NCI-H69 (cell line): ENCODE measurements at places on chromosomes 3 and 15.
A peak's percentile ranks its signal among the peaks of the same experiment; 100 is the strongest.

DNA sequence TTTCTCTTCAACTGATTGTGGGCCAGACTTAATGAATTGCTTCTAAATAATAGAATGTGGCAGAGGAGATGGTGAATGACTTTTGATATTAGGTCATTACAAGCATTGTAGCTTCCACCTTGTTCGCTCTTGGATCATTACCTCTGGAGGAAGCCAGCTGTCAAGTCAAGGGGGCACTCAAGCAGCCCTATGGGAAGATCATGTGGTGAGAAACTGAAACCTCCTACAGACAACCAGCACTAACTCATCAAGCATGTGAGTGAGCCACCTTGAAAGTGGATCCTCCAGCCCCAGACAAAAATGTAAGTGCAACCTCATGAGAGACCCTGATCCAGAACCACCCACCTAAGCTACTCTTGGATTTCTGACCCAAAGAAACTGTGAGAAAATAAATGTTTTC lies 109.8 kb upstream of the TBC1D5 start:
- DNase-seq: peak; percentile 6

DNA sequence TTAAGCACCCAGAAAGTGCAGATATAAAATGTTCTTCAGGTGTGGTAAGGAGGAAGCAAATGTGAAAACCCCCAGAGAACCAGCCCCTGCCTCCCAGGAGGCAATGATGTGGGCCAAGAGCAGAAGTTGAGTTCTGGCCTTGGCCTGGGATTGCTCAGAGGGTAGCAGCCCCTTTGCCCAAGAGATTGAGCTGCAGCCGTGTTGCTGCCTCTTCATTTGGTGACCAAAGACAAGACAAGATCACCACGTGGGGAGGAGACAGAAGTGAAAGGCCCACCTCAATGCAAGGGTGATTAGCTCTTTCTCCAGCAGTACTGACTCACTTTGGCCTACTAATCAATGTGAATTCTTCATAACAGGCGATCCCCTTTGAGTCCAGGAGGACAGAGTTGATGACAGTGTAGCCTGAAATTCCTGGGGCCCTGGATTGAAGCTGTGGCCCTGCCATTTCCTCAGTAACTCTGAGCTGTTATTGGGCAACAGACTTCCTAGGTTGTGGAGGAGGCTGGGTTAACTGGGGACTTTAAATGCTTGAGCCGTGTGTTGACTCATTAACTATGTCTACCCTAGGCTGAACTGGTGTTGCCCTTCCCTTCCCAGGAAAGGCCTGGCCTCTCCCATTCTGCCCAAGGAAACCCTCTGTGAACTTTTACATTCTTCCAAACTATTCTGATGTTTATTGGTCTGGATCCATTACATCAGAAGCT lies 86.5 kb downstream of the ST6GAL1 start:
- no peak for DNase-seq

- DNase-seq: no peak
These were observed 266.0 kb upstream of the ICE2 start for GRCh38 chr15:60744826-60745460.

- peak; percentile 91 for DNase-seq
These were observed 49.5 kb upstream of the MCF2L2 start for GRCh38 chr3:183477801-183478456.

DNA sequence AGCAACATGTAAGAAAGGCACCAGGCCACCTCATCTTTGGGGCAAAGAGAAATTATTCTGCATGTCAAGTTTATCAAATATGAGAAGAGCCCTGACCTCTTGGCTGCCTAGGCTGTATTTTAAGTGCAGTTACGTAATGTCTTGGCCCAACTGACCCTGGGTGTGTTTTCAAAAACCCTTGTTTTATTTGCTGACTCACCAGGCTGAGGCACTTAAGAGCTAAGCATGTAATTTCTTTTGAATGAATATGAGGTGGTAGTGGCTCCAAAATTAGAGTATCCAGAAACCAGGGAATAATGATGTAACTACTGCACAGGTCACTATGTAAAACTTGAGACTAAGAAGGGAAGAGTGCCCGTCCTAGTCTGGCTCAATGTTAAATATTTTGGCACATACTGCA lies 24.3 kb downstream of the PGPEP1L start:
- DNase-seq: peak; percentile 63
